ENCODE measurements at places on chromosomes 3 and 15. TPM values are rescaled to one million over a fixed set of nuclear protein-coding genes. Genes with fewer than 3 reads are reported as not detected.

The RBMS3 gene
- total RNA-seq = 0.43 TPM

The GOLGA8M gene
- not detected for total RNA-seq

The POLQ gene
- 6.3 TPM for total RNA-seq

The GOLGA8K gene
- 0.89 TPM for total RNA-seq

The TRPM1 gene
- total RNA-seq = not detected

The LTK gene
- 0.06 TPM for total RNA-seq
